Osteoblast (primary cell): ENCODE measurements at places on chromosomes 4 and X. TPM values are rescaled to one million over a fixed set of nuclear protein-coding genes. Genes with fewer than 3 reads are reported as not detected.

Gene NLGN3
- 0.29 and 0.36 TPM in 2 replicates for total RNA-seq

Gene NDUFB11
- 43.1 and 45.4 TPM in 2 replicates for total RNA-seq

- H3K4me3 ChIP-seq = no peak overlapping the region
- DNase-seq = peak; percentile 44
- no peaks in the 10 kb centered on the region for H3K36me3 ChIP-seq
Measured at GRCh38 chr4:71232056-71232430, 106.8 kb upstream of the SLC4A4 start.

- DNase-seq = no peak
- no peaks in the 10 kb centered on the region for H3K27me3 ChIP-seq
- H3K36me3 ChIP-seq = no peaks in the 10 kb centered on the region
- H3K27ac ChIP-seq = peak overlapping the region; percentile 24
- peaks cover 38% of the 10 kb centered on the region for H3K4me1 ChIP-seq
- no peak overlapping the region for H3K4me3 ChIP-seq
Measured at GRCh38 chr4:128349921-128350320, 62.3 kb upstream of the PGRMC2 start.

Gene ZNF280C
- total RNA-seq = 5.4 and 6.2 TPM in 2 replicates

GRCh38 chrX:45840411-45840950 lies 639.8 kb upstream of the DIPK2B start:
- H3K27me3 ChIP-seq = peaks cover 8% of the 10 kb centered on the region
- peak; percentile 43 for DNase-seq
- H3K27ac ChIP-seq = peak overlapping the region; percentile 36
- no peak overlapping the region for H3K4me3 ChIP-seq

GRCh38 chr4:70943114-70943513 lies 40.9 kb downstream of the MOB1B start:
- no peak overlapping the region for H3K27ac ChIP-seq
- no peak overlapping the region for H3K4me3 ChIP-seq
- H3K4me1 ChIP-seq = peaks cover 22% of the 10 kb centered on the region

DNA sequence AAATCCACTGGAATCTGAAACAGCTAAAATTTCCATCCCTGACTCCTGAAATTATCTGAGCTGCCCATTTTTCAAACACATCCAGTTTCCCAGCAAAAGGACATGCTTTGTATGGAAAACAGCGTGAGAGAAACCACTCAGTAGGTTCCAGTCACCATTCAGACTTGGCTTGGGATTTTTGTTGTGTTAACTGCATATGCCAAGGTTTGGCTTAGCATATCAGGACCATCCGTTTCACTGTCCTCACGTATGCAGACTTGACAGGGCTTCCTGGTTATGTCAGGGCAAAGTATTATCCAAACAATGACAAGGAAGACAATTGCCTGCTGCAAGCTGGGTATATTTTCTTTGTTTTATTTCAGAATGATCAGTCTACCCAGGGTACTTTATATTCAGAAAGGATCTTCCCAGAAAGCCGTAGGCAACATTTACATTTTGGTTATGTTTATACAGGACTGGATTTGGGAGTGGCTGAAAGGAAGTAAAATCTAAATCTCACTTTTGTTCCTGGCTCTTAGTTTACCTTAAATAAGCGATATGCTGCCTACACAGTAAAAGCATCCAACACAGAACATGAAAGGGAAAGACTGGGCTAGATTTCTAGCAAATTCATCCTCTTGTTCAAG lies 41.3 kb upstream of the CCKAR start:
- no peaks in the 10 kb centered on the region for H3K4me1 ChIP-seq
- no peak for DNase-seq
- H3K27ac ChIP-seq = no peak overlapping the region
- H3K4me3 ChIP-seq = no peak overlapping the region
- H3K36me3 ChIP-seq = no peaks in the 10 kb centered on the region

DNA sequence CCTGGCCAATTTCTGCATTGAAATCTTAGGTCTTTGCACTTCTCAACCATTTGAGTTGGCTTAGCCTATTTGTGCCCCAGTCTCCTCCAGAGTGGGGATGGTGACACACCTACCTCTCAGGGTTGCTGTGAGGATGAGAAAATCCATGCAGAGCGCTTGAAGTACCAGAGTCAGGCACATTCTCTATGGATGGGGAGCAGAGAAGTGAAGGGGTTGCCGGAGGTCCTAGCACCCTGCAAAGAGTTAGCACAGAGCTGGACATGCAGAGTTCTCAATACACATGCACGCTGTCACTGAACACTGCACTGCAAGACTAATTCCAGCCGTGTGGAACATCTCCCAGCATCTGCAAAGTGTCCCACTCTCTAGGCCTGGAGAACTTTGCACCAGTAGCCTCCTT lies 2.6 kb upstream of the STK32B start:
- H3K36me3 ChIP-seq = no peaks in the 10 kb centered on the region
- H3K4me1 ChIP-seq = peaks cover 13% of the 10 kb centered on the region
- no peak overlapping the region for H3K27ac ChIP-seq
- H3K27me3 ChIP-seq = peaks cover 11% of the 10 kb centered on the region

Gene SPARCL1
- under 0.01 TPM in 1 of 2 replicates, not detected in the other for total RNA-seq

DNA sequence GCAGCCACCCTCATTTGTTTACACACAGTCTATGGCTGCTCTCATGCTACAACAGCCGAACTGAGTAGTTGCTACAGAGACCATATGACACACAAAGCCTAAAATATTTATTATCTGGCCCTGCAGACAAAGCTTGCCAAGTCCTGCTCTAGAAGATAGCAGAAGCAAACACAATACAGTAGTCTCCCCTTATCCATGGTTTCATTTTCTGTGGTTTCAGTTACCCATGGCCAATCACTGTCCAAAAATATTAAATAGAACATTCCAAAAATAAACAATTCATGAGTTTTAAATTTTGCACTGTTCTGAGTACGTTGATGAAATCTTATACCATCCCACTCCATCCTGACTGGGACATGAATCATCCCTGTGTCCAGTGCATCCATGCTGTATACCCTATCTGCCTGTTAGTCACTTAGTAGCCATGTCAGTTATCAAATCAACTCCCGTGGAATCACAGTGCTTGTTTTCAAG lies 40.2 kb upstream of the ZNF81 start:
- H3K36me3 ChIP-seq = no peaks in the 10 kb centered on the region
- H3K4me1 ChIP-seq = peaks cover 5% of the 10 kb centered on the region
- no peak for DNase-seq

DNA sequence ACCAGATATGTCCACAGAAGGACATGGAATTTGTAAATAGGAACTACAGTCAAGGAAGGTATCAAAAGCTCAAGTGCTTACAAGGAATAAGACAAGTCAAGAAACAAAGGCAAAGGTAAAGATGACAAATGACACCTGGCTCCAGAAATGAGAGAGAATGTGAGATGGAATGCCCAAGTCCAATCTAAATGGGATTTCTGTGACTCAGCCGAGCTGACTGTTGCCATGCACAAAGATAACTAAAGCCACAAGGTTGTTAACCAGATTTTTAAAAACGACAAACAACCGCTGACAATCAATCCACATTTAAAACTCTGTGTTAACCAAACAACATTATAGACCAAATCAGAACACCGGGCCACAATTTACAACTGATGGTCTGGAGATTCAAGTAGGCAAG lies 1.1 kb downstream of the NFXL1 start:
- peaks cover 15% of the 10 kb centered on the region for H3K36me3 ChIP-seq
- peak overlapping the region; percentile 83 for H3K27ac ChIP-seq
- H3K4me1 ChIP-seq = peaks cover 14% of the 10 kb centered on the region
- no peaks in the 10 kb centered on the region for H3K27me3 ChIP-seq
- H3K4me3 ChIP-seq = peak overlapping the region; percentile 98
- peak; percentile 75 for DNase-seq

Gene TNMD
- not detected in 2 replicates for total RNA-seq

DNA sequence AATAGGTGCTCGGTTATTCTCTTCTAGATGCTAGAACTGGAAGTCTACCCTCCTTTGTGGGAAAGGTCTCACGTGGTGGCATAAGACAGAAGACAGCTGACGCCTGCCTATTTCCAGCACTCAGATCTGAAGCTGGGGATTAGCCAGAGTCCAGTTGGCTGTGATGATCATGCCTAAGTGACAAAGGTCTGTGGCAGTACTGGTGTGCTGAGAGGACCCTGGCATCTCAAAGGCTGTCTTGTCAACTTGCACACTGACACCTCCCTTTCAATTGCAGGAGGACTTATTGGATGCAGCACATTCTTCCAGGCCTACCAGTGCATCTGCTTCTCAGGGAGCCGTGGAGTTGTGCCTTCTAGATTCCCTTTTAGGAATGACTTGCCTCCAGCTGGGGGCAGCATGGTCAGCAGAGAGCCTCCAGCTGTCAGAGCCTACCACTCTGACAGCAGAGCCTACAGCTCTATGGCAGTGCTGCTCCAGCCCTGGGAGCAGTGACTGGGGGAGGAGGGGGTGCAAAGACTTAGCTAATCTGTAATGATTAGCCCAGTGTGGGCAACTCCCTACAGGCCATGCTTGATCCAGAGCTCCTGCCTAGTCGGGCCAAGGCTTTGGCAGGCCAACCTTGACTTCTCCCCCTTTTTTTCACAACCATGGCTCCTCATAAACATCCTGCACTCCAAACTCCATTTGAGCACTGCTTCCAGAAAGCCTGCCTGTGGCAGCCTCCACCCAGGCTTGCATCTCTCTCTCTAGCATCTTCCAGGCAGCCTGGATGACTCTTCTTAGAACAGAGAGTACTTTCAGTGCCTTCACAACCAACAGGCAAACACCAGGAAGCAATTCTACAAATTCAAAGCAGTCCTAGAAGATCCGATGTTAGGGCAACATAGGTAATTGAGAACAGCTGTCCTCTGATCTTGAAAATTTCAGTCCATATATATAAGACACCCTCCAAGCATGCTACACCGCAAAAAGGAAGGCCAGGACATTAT lies 13.8 kb upstream of the FGFBP2 start:
- H3K36me3 ChIP-seq = no peaks in the 10 kb centered on the region
- DNase-seq = no peak
- peaks cover 38% of the 10 kb centered on the region for H3K27me3 ChIP-seq
- H3K4me3 ChIP-seq = no peak overlapping the region

GRCh38 chr4:2451821-2452785 lies 16.8 kb upstream of the RNF4 start:
- no peak overlapping the region for H3K4me3 ChIP-seq

Gene L1CAM
- under 0.01 TPM in 2 replicates for total RNA-seq

DNA sequence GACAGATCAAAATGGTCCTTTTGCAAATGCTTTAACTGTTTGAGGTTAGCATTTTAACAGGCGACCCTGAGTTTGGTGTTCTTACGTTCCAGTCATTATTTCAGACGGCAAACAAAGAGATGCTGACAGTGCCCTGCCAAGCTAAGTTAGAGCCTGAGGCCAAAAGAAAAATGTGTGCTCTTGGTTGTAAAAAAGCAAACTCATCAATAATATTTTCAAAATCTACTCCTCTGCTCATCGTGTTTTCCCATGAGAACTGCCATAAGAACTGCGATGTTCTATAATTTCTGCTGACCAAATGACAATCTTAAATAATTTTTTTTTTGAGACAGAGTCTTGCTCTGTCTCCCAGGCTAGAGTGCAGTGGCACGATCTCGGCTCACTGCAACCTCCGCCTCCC lies 62.7 kb upstream of the BCLAF3 start:
- peaks cover 3% of the 10 kb centered on the region for H3K27me3 ChIP-seq
- H3K4me1 ChIP-seq = no peaks in the 10 kb centered on the region
- no peaks in the 10 kb centered on the region for H3K36me3 ChIP-seq
- no peak overlapping the region for H3K27ac ChIP-seq
- DNase-seq = no peak

GRCh38 chr4:160928482-160928881 lies 1235.3 kb downstream of the FSTL5 start:
- H3K4me1 ChIP-seq = no peaks in the 10 kb centered on the region
- no peak overlapping the region for H3K4me3 ChIP-seq
- H3K36me3 ChIP-seq = no peaks in the 10 kb centered on the region
- no peaks in the 10 kb centered on the region for H3K27me3 ChIP-seq
- no peak overlapping the region for H3K27ac ChIP-seq
- DNase-seq = no peak

- H3K27me3 ChIP-seq = no peaks in the 10 kb centered on the region
- peaks cover 8% of the 10 kb centered on the region for H3K36me3 ChIP-seq
- peak overlapping the region; percentile 97 for H3K27ac ChIP-seq
- H3K4me1 ChIP-seq = peaks cover 30% of the 10 kb centered on the region
- peak; percentile 89 for DNase-seq
Measured at GRCh38 chr4:119212964-119213606, 572 bp downstream of the USP53 start.
